Nucleus accumbens (tissue), 56 donors: ENCODE measurements at places on chromosomes 6 and 20.
A peak's percentile ranks its signal among the peaks of the same experiment; 100 is the strongest.

DNA sequence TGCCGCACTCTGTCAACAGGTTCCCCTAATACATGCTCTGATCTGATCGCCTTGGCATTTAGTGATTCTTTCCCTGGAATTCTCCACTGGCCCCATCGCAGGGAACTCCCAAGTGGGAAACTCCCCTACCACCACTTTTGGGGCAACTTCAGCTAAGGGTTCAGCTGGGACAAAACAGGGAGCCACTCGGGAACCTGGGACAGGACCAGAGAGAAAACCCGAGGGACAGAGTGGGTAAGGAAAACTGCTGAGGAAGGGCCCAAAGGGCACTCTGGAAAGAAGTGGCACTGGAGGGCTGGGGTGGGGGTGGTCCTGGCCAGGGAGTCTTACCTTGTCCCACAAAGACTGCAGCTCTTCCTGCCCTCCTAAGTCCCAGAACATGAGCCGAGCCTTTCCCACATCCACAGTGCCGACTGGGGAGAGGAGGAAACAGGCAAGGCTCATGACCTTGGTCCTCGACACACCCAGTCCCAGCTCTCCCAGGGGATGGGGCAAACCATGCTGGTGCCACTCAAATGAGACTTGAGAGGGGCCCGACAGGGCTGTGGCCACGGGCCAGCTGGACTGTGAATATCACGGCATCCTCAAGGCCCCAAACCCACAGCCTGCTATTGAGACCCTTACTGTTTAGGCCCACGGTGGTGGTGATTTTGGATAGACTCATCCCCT is 1.6 kb downstream of the ARFRP1 start:
- DNase-seq: no peak

- no peak for DNase-seq
Measured at GRCh38 chr6:135594000-135594399, 96.5 kb upstream of the AHI1 start.

- DNase-seq: no peak
Measured at GRCh38 chr20:40464731-40465208, 224.3 kb downstream of the MAFB start.

- DNase-seq: no peak
Measured at GRCh38 chr6:51842804-51843378, 244.5 kb downstream of the PKHD1 start.

GRCh38 chr20:48451401-48451800 is 376.4 kb downstream of the PREX1 start:
- no peak for DNase-seq

- no peak for DNase-seq
Measured at GRCh38 chr6:105320765-105321164, 82.1 kb downstream of the PREP start.

DNA sequence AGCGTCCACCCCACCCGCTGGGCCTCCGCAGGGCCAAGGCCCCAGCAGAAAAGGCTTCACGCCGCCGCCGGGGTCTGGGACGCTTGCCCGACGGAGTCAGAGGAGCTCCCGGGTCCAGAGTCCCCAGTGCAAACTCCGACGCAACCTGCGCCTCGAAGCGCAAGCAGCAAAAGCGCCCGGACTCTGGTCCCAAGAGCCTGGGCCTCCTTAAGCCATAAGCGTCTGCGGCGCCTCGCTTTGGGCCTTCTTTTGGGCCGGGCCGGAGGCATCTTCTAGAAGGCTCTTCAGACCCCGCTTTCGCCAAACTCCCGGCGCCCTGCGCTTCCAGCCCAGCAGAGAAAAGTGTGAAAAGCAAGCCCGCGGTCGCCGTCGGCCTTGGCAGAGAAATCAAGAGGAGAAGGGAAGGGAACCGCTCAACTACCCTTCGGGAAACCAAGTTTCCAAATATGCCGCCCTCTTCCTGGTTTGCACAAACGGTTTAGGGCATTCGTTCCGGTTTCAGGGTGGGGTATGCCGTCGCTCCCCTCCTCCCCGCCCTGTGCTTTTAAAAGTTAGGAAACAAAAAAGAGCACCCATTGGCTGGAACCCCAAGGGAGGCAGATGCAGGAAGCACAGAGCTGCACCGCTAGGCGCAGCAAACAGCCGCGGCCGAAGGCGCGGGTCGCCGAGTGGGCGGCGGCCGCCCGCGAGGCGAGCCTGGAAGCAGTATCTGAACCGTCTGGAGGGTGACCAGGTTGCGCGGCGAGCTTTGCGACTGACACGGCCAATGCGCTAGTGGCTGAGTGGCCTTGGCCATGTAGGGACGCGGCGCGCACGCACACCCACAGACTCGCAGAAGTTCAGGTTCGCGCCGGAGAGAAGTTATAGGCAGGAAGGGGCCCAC is 1.2 kb downstream of the TBX18 start:
- no peak for DNase-seq

DNA sequence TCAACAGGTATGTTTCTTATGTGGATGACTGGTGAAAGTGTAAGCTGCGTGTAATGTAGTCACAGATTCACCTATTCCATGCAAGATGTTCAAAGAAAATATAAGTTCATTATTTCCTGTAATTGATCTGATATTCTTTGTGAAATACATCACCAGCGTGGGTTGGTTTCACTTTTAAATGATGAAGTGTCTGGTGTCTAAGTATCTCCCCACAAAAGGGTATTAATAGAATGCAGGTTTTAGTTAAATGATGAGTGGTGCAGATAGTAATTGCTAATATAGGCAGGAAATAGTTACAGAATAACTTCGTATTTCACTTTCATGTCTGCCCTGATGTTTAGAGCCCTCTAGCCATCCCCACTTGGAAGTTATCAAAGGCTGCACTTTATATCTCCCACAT is 22.2 kb downstream of the PGBD1 start:
- DNase-seq: no peak

DNA sequence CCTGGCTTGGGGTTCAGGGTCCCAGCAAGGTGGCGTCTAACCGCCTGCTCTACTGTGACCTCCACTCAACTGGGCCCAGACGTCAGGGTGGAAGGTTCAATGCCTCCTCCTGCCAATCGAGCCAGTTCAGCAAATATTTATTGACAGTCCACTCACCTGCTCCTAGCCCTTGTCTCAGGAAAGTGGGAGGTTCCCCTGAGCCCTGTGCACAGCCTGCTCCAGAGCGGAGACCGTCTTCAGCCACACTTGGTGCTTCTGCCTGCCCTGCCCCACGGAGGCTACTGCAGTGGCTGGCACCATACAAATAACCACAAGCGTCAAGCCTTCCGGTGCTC is 6.1 kb downstream of the CCDC167 start:
- DNase-seq: no peak

GRCh38 chr6:21893793-21894192 is 300.2 kb downstream of the SOX4 start:
- no peak for DNase-seq

GRCh38 chr20:1697592-1697991 is 40.0 kb upstream of the SIRPG start:
- no peak for DNase-seq

GRCh38 chr20:54606380-54606779 is 131.0 kb downstream of the DOK5 start:
- DNase-seq: no peak

DNA sequence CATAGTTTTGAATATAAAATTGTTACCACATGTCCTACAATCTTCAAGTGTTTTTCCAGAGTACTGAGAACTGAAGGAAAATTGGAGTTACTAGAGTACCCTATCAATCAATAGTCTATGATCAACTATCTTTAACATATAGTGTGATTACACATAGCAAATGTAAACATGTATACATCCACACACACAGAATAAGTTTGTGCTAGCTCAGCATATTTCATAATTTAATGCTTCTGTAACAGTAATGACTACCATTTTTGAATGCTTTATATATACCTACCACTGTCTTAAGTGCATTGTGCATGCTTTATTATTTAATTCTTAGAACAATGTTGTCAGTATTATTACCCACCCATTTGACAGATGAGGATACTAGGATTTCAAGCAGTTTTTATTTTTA is 523.9 kb downstream of the HAO1 start:
- no peak for DNase-seq

- no peak for DNase-seq
Measured at GRCh38 chr6:153373869-153374268, 242.8 kb upstream of the RGS17 start.

DNA sequence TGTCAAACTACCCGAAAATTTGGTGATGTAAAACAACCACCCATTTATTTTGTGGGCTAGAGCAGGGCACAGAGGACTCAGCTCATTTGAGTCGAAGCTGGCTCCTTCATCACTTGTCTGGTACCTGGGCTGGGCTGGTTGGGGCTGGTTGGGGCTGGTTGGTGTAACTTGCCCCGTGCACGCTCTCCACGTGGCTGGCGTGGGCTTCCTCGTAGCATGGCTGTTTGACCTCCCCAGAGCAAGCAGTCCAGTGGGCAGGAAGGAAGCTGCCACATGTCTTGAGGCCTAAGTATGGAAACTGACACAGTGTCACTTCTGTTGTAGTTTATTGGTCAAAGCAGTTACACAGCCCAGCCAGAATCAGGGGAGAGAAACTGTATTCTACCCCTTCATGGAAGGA is 27.1 kb downstream of the BCAS4 start:
- DNase-seq: no peak

DNA sequence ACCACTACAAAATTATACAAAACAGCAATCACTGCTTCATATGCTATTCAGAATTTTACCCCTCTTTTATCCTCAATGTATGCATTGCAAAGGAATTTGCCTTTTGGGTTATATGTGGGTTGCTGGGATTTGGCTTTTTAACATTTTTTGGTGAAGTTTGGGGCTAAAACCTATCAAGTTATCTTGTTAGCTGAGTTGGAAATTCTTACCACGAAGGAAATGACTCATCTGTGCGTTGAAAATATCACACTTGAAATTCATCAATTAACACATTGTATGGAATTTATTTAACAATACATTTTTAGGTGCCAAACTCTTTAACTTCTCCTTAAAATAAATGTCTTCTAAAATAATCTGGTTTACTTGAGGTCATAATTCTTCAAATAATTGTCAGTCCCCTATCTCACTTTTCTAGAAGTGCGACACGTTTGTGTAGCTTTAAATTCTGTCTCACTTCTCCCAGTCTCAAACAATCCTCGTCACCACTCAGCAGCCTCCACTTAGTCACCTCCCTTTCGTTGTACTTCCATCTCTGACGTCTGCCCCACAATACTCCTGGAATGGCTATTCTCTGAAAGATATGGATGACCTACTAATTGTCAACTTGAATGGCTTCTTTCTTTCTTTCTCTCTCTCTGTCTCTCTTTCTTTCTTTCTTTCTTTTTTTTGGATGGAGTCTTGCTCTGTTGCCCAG is 88.5 kb downstream of the PHACTR1 start:
- no peak for DNase-seq

DNA sequence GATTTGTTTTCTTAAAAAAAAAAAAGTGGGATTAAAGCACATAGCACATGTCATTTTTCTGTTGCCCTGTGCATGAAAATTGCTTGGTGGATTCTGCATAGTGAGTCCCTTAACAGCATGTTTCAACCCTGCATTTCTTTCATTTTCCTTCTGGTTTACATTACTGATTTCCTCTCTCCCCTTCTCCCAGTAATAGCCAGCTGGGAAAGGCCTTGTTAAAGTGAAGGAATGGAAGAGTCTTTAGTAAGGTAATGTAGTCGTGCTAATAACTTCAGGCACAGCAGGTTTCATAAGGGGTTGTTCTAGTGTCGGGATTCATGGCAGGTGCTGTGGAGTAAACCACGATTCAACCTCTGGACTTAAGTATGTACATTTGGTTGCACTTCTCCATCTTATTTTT is 202.4 kb downstream of the FARS2 start:
- no peak for DNase-seq

DNA sequence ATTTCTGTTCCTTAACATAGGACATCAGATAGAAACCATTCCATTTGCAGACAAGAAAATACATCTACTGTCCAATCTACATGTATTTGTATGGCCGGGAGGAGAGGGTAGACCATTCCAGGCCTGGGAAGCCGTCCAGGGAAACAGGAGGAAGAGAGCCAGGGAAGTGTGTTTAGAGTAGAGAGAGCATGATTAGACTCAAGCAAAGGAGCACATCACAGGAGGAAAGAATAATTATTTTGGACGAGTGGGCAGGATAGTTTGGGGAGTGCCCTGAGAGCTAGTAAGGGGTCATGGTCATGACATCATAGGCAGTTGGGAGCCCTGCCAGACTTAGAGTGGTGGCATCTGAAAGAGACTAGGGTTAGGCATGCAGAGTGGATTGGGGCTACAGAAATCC is 250.0 kb downstream of the HIVEP2 start:
- DNase-seq: no peak

- no peak for DNase-seq
Measured at GRCh38 chr6:139161817-139162284, 27.0 kb downstream of the HECA start.

DNA sequence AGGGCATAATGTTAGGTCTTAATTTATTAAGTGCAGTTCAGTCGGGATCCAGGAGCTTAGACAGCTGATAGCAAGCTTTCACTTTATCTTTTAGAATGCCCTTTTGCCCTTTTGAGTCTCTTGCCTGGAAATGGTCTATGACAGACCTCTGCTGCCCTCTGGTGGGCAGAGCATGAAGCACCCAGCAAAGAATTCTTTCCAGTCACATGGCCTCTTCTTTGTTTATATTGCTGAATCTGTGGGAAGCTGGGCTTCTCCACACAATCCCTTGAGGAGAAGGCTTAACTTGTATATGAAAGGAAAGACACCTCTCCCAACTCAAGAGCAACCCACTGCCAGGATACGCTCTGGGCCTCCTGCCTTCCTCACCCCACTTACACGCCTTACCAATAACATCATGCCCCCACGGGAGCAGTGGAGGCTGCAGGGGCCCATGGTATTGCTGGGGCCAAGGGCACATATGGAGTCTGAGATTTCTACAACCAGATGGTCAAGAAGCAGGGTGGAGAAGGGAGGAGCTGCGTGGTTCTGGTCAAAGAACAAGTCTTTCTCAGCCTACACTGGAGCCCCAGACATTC is 20.4 kb downstream of the WFDC3 start:
- DNase-seq: peak; percentile 67
